ENCODE measurements at places on chromosomes 7 and 10.
A peak's percentile ranks its signal among the peaks of the same experiment; 100 is the strongest.

DNA sequence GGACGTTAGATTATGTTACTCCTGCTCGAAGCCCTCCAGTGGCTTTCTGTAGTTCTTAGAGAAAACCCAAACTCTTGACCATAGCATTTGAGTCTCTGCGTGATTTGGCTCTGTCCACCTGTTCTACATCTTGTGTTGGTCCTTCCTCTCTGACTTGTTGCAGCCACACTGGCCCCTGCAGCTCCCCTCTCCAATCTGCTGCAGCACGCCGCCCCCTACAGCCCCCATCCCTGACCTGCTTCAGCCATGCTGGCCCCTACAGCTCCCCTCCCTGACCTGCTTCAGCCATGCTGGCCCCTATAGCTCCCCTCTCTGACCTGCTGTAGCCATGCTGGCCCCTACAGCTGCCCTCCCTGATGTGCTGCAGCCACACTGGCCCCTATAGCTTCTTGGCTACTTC, 29.2 kb downstream of the TRRAP start:
- no peak for DNase-seq

DNA sequence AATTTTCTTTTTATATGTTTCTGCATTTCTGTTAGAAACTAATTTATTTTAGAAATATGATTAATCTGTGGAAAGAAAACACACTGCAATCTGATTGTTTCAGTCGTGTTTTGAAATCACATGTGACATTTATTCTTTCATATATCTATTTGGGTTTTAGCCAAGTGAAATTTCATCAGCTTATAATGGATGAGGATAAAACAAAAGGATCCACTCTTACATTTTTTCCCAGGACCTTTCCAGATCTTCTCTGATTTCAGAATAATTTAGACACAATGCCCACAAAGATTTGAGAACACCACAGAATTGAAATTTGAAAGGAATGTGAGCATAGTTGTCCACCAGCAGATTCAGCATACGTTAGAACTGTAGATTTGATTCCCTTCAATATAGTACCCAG, 29.1 kb downstream of the CBLL1 start:
- DNase-seq: no peak

GRCh38 chr7:13829231-13829630, 160.2 kb downstream of the ETV1 start:
- no peak for DNase-seq

GRCh38 chr10:113103131-113103840, 153.2 kb downstream of the TCF7L2 start:
- DNase-seq: no peak

GRCh38 chr7:151993977-151994676, 31.3 kb upstream of the GALNT11 start:
- no peak for DNase-seq

- DNase-seq: no peak
Measured at GRCh38 chr7:94748376-94748775, 92.4 kb upstream of the SGCE start.

DNA sequence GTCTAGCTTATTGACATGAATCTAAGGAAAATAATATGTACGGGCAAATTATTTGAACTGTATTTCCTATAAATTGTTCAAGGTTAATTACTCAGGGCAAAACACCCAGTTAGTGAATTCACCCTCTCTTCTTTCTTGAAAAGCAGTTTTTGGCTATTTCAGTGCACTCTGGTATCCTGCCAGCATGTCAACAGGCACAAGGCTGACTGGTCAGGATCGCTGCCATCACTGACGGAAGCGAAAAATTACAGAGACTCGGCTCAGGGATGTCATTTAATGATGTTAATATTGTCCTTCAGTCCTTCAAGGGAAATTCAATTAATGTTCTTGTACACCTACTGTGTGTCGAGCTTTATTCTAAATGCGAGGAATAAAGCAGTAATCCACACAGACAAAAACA, 28.3 kb upstream of the OLAH start:
- no peak for DNase-seq

GRCh38 chr10:119479532-119479931, 63.0 kb downstream of the RGS10 start:
- no peak for DNase-seq

- no peak for DNase-seq
Measured at GRCh38 chr7:20560325-20561180, 54.9 kb upstream of the ABCB5 start.

- DNase-seq: no peak
Measured at GRCh38 chr7:140922741-140923345, 1.9 kb downstream of the BRAF start.

DNA sequence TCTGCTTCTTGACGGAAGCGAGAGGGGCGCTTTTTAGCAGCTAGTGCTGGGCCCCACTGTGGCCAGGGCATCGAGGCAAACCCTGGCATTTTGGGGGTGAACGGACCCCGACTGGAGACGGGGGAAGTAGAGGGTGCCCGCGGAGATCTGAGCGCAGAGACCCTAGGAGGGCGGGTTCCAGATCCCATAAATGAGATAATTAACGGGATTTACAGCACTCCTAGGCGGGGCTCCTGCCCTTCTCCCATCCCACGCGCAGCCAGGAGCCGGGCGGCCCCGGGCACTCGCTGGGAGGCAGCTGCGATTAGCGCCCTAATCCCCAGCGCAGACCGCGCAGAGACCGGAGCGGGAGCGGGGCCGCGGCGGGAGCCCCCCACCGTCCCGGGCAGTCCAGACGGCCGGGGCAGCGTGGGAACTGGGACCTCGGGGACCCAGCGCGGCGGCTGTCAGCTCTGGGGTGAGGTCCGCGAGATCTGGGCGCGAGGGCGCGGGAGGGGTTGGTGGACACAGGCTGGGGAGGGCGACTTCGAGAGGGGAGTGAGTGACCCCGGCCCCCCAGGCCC, 735 bp downstream of the JCAD start:
- DNase-seq: no peak

DNA sequence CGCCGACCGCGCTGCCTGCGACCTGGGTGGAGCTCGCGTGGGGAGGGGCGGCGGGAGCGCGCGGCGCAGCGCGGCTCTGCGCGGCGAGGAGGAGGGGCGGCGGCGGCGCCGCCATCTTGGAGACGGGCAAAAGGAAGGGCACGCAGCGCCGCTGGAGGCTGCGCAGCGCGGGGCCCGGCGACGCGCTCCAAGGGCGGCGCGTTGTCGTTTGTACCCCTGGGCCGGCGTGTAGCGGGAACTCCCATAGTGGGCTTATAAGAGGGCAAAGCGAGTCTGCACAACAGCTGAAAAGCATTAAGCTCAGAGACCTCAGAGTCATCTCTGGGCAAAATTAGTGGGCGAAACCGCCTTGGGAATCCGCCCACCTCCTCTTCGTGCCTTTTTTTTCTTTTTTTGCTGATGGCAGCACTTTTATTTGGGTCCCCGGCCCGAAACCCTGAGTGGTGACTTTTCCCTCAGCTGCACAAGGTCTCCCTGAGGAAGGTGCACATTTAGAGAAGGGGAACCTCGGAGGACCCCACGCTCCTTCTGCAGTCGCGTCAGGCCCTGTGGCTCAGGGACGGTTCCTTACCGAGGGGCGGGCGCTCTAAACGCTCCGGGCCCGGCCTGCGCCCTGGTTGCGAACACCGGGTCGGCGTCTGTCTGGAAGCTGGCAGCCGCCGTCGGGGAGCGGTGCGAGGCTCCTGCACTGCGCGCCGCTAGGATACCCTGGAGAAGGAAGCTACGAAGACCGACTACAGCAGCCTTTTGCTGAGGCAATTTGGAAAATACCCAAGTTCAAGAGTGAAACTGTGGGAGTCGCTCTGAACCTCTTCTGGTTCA, 428 bp upstream of the MCMBP start:
- peak; percentile 76 for DNase-seq

GRCh38 chr7:69204943-69205342, 393.3 kb upstream of the AUTS2 start:
- no peak for DNase-seq

DNA sequence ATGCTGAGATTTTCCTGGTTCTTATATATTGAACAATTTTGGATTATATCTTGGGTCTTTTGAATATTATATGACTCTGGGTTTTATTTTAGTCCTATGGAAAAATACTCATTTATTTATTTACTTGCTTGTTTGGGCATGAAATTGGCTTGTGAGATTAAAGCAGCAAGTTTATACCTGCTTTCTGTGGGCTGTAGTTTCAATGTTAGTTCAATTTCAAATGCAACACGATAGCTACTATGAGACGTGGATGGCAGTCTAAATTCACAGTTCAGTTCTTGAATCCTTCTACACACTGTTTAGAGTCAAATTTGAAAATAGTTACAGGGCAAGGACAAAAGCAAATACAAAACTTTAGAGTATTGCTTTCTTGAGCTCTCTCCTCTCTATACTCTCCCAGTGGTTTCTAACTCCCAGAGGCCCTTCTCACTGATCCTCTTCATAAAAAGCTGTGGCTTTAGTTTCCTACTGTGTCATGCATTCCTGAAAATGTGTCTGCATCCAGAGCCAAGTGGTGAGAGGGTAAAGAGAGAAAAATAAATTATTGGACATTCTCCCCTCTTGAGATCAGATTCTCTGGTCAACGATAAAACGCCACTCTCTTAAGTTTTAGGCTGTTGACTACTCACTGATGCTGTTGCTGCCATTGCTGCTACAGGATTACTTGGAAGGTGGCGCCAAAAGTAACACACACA, 34.4 kb downstream of the POLR1F start:
- no peak for DNase-seq

DNA sequence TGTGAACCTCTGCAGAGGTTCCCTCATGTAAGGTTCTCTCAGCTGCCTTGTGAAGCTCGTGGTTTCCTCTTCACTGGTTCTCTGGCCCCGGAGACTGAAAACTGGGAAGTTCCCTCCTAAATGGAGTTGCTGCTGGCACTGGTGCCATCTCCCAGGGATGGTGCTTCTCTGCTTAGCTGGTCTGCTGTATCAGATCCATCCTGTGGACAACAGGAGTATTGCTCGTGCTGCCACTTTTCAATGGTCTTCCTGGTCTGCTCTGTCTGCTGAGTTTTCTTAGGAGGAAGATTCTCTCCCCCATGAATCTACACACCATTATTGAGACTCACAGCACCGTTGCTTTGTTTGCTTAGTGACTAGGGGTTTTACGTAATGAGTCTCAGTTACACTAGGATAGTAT, 247.8 kb downstream of the OTUD1 start:
- DNase-seq: no peak

DNA sequence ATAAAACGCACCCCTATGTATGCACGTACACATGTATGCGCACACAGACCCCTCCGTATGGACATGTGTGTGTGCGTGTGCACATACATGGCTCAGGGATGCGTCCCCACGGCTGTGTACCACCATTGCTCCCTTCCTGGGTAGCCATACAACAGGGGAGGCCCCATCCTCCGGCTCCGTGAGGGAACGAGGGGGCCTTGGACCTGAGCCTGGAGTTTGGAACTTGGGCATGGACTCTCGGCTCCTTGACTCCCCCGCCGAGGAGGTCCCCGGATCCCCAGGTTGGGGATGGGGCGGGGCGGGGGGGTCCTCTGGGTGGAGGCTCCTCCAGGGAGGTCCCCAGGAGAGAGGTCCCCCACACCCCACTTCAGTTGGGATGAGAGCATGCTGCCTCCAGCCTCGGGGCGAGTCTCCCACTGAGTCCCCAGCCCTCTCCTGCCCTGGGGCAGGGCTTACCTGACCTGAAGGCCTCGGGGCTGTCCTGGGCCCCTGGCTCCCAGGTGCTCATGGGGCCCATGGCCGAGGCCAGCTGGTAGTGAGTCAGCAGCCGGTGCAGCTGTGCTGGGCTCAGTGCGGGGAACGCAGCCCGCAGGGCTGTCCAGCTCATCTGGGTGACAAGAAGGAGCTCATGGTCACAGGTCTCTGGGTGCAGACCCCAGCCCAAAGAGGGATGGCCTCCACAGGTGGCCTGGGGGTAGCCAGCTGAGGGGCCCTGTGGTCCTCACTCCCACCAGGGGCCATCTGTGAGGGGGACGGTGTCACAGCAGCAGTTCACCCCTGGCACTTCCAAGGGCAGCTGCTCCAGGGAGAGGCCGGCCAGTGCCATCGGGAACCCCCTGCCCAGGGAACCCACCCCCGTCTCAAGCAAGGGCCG, 29.9 kb downstream of the AP5Z1 start:
- no peak for DNase-seq

DNA sequence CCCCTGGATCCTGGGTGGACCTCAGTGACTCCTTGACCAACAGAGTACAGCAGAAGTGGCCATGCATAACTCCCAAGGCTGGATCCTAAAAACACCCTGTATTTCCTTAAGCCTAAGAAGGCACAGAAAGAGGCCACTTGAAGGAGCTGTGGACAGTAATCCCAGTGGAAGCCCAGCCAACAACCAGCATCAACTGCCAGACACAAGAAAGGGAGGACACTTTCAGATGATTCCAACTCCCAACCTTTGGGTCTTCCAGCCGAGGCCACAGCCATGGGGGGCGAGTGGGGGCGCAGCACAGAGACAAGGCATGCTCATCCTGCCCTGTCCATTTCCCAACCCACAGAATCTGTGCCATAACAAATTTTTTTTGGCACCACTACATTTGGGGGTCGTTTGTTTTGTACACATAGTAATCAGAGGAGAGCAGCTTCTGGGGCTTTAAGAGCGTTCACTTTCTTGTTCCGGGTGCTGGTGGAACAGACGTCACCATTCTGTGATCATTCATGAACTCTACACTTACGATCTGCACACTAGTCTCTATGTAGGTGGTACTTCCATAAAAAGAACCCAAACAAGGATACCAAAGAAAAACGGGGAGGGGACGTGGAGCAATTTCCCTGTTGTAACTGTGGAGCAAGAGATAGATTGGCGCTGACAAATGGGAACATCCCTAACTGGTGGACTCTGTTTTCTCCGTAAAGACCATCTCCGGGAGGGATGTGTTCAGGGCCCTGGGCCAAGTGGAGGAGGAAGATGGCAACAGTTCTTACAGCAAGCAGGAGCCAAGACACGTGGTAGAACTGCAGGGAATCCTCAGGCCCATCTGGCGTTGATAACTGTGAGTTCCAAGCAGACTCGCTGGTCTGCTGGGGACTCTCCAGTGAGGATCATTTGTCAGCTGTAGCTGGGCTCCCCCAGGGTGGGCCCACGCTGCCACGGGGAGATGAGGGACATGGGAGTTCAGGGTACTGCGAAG, 6.0 kb upstream of the SLC29A3 start:
- DNase-seq: no peak

- no peak for DNase-seq
Measured at GRCh38 chr7:100890653-100891567, 1.4 kb upstream of the UFSP1 start.

DNA sequence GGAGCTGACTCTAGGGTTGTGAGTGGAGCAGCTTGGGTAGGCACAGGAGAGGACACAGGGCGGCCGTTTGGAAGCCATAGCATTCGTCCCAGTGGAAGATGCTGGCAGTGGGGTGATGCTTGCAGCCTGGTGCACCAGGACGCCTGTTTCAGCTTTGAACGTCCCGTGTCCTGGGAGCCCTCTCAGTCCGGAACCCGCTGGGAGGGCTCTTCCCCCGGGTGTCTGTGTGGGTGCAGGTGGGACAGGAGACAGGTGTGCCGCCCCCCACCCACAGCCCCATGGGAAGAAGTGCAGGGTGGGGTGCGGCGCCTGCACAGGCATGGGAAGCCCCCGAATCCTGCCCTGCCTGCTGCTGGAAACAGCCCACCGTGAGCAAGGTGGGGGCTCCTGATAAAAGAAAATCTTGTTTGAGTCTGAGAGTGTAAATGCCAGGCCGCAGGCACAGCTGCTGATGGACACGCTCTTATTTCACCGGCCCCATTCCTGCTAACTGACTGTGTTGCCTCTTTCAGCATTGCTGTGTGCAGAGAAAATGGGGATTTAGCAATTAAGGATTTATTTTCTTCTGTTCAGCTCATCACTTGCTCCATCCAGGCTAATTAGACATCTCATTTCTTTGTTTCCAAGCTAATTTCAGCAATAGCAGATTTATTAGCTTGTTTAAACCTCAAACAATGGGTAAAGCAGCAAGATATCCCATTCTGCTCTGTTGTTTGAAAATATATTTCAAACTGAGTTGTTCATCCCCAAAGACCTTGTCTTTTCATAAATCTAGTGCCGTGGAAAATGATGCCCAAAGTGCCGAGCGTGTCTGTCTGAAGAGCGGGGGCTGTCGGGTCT, 54.9 kb upstream of the DPYSL4 start:
- no peak for DNase-seq
